ENCODE measurements at places on chromosomes 11 and 22. TPM values are rescaled to one million over a fixed set of nuclear protein-coding genes. Genes with fewer than 3 reads are reported as not detected.

FBXO7 gene
- 107 TPM for total RNA-seq

DNA sequence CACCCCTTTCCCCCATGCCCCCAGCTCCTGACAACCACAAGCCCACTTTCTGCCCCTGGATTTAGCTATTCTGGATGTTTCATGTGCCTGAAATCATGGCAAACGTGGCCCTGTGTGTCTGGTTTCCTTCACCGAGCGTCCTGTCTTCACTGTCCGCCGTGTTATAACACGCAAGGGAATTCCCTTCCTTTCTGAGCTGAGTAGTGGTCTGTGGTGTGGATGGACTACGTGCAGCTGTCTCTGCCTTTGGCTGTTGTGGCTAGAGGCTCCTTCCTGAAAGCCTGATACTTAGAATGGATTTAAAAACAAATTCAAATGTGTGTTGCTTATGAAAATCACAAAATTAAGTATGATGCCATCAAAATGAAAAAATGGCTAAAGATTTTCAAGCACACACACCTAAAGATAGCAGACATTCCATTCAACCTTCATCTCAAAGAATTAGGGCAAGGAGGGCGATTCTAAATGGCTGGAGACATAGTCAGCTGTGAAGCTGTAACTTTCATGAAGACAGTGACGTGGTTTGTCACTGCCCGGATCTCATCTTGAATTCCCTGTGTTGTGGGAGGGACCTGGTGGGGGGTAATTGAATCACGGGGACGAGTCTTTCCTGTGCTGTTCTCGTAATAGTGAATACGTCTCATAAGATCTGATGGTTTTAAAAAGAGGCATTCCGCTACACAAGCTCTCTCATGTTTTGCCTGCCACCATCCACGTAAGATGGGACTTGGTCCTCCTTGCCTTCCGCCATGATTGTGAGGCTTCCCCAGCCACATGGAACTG is 30.5 kb downstream of the KCNQ1 start:
- H3K27ac ChIP-seq: no peak overlapping the region
- H3K4me3 ChIP-seq: no peak overlapping the region
- no peak for DNase-seq

GRCh38 chr11:99424313-99425084 is 403.8 kb downstream of the CNTN5 start:
- H3K27ac ChIP-seq: no peak overlapping the region
- DNase-seq: no peak
- no peaks in the 10 kb centered on the region for H3K4me1 ChIP-seq
- H3K36me3 ChIP-seq: no peaks in the 10 kb centered on the region
- H3K27me3 ChIP-seq: no peaks in the 10 kb centered on the region

- no peak overlapping the region for H3K4me3 ChIP-seq
- H3K4me1 ChIP-seq: no peaks in the 10 kb centered on the region
Observed at GRCh38 chr11:118522571-118523072, 4.7 kb upstream of the TTC36 start.

KRTAP5-7 gene
- total RNA-seq: not detected

GRCh38 chr11:125190566-125190965 is 26.0 kb downstream of the PKNOX2 start:
- no peaks in the 10 kb centered on the region for H3K36me3 ChIP-seq
- DNase-seq: no peak
- H3K4me1 ChIP-seq: no peaks in the 10 kb centered on the region
- H3K27me3 ChIP-seq: no peaks in the 10 kb centered on the region
- no peak overlapping the region for H3K4me3 ChIP-seq

DNA sequence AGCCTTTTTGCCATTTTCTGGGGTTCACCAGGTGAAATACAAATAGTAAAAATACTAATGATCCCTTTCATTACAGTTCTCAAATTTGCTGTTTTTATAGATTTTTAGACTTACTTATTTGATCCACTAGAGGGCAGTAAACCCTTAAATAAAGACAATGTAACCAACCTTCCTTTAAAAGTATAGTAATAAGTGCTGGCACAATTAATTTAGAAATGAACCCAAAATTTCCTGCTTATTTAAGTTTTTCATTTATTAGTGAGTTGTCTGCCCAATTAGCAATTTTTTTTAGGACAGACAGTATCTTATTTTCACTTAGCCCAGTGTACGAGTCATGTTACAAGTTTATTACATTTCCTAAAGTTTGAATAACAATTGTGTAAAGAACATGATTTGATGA is 4.7 kb downstream of the DDIAS start:
- DNase-seq: peak; percentile 19
- no peaks in the 10 kb centered on the region for H3K4me1 ChIP-seq
- H3K27me3 ChIP-seq: no peaks in the 10 kb centered on the region
- no peak overlapping the region for H3K4me3 ChIP-seq

- H3K4me3 ChIP-seq: no peak overlapping the region
- no peak for DNase-seq
- H3K4me1 ChIP-seq: no peaks in the 10 kb centered on the region
- no peaks in the 10 kb centered on the region for H3K27me3 ChIP-seq
Observed at GRCh38 chr11:121152764-121153163, 51.7 kb downstream of the TECTA start.

- H3K27ac ChIP-seq: peak overlapping the region; percentile 45
- H3K4me3 ChIP-seq: peak overlapping the region; percentile 81
- no peak for DNase-seq
Observed at GRCh38 chr11:18105086-18105801, 638 bp downstream of the SAAL1 start.

- no peaks in the 10 kb centered on the region for H3K4me1 ChIP-seq
- no peak for DNase-seq
- H3K27ac ChIP-seq: no peak overlapping the region
- no peaks in the 10 kb centered on the region for H3K36me3 ChIP-seq
- H3K27me3 ChIP-seq: peaks cover 18% of the 10 kb centered on the region
- H3K4me3 ChIP-seq: no peak overlapping the region
Observed at GRCh38 chr11:45511566-45511965, 153.9 kb downstream of the CHST1 start.

PNPLA3 gene
- total RNA-seq: 14.1 TPM

GRCh38 chr22:45446216-45446615 is 32.7 kb downstream of the RIBC2 start:
- H3K27me3 ChIP-seq: no peaks in the 10 kb centered on the region
- no peaks in the 10 kb centered on the region for H3K36me3 ChIP-seq
- H3K27ac ChIP-seq: no peak overlapping the region
- DNase-seq: no peak
- peaks cover 20% of the 10 kb centered on the region for H3K4me1 ChIP-seq
- H3K4me3 ChIP-seq: no peak overlapping the region

MS4A7 gene
- not detected for total RNA-seq

DNA sequence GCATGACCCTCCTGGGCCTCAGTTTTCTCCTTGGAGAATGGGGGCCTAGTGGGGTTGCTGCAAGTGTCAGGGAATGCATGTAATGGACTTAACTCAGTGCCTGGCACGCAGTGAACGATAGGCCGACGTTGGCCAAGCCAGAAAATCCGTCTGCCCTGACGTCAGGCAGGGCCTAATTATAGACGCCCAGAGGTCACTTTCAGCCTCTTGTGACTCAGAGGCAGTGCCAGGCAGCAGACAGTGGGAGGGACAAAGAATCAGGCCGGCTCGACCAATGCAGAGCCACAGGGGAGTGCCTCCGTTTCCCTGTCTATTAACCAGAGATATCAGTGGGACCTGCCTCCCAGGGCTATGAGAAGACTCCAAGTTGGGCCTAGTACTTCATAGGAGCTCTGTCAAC is 115.0 kb downstream of the MN1 start:
- H3K36me3 ChIP-seq: no peaks in the 10 kb centered on the region
- no peak overlapping the region for H3K27ac ChIP-seq
- H3K4me1 ChIP-seq: peaks cover 11% of the 10 kb centered on the region
- DNase-seq: peak; percentile 39

MMP10 gene
- not detected for total RNA-seq

DNA sequence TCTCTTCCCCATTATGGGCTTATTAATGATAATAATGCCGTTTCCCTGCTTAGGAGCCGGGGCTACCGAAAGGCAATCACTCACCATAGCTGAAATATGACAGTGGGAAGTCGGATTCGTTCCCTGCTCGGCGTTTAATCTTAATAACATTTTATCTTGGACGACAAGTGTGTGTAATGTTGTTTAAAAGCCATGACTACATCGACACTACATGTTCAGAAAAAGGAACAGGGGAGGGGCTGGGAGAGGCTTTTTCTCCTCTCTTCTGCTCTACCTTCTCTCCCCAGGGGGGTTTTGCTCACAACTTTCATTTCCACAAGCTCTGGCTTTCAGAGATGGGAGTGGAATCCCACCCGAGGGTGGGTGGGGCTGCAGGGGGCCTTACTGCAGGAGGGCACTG is 105.5 kb downstream of the DSCAML1 start:
- no peak overlapping the region for H3K27ac ChIP-seq
- DNase-seq: no peak
- H3K4me3 ChIP-seq: no peak overlapping the region
- H3K36me3 ChIP-seq: no peaks in the 10 kb centered on the region
- H3K4me1 ChIP-seq: peaks cover 12% of the 10 kb centered on the region

DNA sequence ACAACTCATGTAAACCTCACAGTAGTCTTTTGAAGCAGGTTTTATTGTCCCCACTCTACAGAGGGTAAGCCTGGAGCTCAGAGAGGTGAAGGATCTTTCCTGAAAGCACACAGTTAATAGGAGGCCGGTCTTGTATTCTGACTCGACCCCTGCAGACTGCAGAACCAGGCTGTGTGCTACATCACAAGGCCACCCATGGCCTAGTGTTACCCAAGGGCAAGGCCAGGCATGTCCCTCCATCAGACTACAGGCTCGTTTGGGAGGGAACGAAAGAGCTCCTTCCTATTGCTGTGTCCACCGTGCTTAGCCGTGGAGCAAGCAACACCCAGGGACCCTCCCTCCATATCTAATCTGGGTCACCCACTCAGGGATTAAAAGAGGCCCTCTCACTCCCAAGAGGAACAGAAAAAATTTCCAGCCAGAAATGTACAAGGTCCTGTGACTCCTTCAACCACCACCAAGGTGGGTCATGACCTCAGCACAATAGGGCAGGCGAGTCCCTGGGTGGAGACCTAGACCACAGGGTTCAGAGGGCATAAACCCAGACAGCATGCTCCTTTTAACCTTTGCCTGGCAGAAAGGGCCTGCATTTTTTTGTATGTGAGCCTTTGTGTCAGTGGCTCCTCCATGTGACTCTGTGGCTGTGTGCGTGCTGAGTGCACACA is 6.3 kb upstream of the SMIM35 start:
- no peak overlapping the region for H3K4me3 ChIP-seq
- H3K4me1 ChIP-seq: no peaks in the 10 kb centered on the region
- no peak overlapping the region for H3K27ac ChIP-seq
- H3K27me3 ChIP-seq: no peaks in the 10 kb centered on the region
- no peaks in the 10 kb centered on the region for H3K36me3 ChIP-seq

- no peaks in the 10 kb centered on the region for H3K4me1 ChIP-seq
- no peak for DNase-seq
- H3K36me3 ChIP-seq: no peaks in the 10 kb centered on the region
- H3K27ac ChIP-seq: no peak overlapping the region
- H3K4me3 ChIP-seq: no peak overlapping the region
Observed at GRCh38 chr11:110824912-110825620, 112.8 kb upstream of the ARHGAP20 start.

DNA sequence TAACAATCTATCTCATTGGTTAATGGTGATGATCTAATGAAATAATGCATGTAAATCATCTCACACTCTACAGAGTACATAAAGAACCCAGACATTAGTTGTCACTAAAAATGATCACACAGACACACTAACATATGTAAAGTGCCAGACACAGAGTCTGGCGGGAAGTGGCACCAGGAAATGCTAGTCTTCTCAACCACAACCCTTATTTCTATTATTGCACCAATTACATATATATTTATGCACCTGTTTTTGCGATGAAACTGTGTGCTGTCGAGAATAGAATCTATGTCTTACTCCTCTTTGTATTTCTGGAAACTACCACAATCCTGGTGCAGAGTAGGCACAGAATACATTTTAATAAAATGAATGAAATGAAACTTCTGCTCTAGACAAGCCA is 25.9 kb upstream of the POU2AF3 start:
- no peaks in the 10 kb centered on the region for H3K36me3 ChIP-seq
- no peaks in the 10 kb centered on the region for H3K27me3 ChIP-seq
- H3K4me3 ChIP-seq: no peak overlapping the region
- no peak overlapping the region for H3K27ac ChIP-seq

DNA sequence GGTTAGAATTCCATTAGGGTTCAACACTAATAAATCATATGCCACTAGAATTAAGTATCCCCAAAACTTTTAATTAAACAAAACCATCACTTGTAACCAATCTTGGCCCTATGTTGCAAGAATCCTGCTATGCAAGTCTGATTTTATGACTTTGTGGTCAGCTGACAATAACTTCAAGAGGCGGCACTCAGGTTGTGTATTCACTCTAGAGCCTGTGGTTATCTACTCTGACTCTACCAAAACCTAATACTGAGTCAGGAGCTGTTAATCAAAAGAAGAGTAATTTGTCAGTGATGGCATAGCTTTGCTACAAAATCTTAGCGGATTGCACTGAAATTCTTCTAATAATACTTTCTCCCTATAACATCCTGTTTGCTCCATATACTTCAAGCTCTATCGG is 253.7 kb downstream of the AASDHPPT start:
- H3K4me3 ChIP-seq: no peak overlapping the region
- no peaks in the 10 kb centered on the region for H3K27me3 ChIP-seq
- H3K4me1 ChIP-seq: no peaks in the 10 kb centered on the region
- no peak overlapping the region for H3K27ac ChIP-seq

- peaks cover 26% of the 10 kb centered on the region for H3K27me3 ChIP-seq
- no peak overlapping the region for H3K27ac ChIP-seq
- DNase-seq: no peak
- no peaks in the 10 kb centered on the region for H3K36me3 ChIP-seq
Observed at GRCh38 chr22:30826670-30827355, 132.1 kb downstream of the OSBP2 start.

DNA sequence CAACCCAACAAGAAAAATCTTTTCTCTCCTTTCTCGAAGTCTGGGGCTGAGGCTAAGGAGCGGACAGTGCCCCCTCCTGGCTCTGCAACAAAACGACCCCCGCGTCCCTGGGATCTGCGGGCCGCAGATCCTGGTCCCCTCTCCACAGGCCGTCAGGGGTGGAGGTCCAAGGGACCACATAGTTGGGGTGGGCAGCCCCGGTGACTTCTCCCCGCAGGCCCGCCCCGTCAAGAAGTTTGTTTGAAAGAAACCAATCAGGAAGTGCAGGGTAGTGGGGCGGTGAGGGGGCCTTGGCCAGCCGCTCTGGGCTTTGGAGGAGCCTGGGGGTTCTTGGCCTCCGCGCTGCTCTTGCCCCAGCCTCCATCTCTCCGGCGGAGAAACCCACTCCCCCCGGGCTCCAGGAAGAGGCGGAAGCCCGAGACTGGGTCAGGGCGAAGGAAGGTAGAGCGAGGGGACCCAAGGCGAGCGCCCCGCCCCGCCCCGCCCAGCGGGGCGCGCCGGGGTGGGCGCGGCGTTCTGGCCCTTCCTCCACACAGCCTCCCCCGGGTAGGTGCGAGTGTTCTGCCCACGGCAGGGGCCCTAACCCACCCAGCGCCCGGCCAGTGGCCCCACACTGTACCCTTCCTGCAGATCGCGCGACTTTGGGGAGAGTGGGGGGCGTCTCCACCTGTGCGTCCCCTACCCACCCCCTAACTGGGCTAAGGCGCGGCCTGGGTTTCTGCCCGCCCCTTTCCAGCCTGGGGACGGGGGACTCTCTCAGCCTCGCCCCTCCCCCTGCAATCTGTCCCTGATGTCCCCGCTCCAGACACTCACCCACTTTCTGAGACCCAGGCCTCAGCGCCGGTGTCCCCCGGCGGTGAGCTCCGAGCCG is 1.3 kb downstream of the TP53I11 start:
- H3K27me3 ChIP-seq: no peaks in the 10 kb centered on the region
- H3K27ac ChIP-seq: peak overlapping the region; percentile 23
- peaks cover 19% of the 10 kb centered on the region for H3K4me1 ChIP-seq

OR5P2 gene
- total RNA-seq: 0.16 TPM
